Endodermal cell (in vitro differentiated cells): ENCODE measurements at places on chromosomes 4 and X. TPM values are rescaled to one million over a fixed set of nuclear protein-coding genes. Genes with fewer than 3 reads are reported as not detected.

Gene NIPAL1
- 3.0 to 4.8 TPM (median 3.4 TPM) in 3 replicates for total RNA-seq

Gene ART3
- 0.92 and 0.99 TPM in 2 replicates for total RNA-seq

DNA sequence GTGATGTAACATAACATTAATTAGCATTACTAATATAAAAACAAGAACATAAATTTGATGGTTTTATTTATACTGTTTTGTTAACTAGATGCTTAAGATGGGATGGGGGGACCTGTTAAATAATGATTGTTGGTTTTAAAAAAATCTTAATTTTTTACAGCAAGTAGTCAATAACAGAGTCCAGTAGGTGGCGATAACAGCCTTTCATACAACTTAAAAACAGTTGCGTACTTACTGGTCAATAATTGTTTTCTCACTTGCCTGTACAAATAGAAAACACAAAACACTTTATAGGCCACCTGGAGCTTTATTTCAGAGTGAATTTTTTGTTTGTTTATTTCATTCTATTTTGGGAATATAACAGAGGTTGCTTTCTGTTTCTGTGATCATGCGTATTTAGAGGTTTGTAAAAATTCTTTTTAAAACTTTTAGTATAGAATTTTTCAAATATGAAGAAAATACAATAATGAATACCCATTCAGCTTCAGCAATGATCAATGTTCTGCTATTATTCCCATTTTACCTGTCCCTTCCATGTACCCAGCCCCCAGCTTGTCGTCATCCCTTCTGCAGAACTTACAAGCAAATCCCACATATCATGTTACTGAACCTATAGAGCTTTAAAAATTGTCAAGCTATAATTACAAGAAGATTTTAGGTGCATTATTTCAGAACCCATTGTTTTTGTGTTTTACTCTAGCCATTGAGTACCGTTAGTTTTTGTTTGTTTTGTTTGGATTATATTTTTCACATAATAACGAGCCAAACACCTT, 97.1 kb downstream of the MRPL1 start:
- no peaks in the 10 kb centered on the region for H3K4me1 ChIP-seq
- H3K27me3 ChIP-seq: no peaks in the 10 kb centered on the region
- DNase-seq: no peak
- no peak overlapping the region for H3K4me3 ChIP-seq

DNA sequence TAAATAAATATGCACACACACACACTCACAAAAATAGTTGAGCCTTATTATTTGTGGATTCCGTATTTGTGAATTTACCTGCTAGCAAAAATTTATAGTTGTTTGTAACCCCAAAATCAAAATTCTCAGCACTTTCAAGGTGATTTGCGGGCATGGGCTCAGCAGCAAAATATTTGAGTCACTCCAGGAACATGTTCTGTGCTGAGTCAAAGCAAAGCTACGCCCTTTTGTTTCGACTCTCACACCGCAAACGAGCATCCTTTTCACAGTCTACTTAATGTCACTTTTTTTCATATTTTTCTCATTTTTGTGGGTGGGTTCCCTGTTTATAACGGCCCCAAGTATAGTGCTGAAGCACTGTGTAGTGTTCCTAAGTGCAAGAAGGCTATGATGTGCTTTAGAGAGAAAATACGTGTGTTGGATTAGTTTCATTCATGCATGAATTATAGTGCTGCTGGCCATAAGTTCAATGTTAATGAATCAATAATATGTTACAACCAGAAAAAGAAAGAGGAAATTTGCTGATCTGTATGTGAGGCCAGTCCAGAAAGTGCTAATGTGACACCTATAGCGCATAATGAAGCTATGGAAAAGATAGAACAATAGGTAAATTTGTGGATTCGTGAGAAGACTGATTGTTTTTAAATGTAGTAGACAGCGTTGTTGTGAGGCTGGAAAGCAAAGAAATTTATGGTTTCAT, 723.2 kb upstream of the AGA start:
- no peaks in the 10 kb centered on the region for H3K36me3 ChIP-seq
- no peaks in the 10 kb centered on the region for H3K4me1 ChIP-seq
- no peaks in the 10 kb centered on the region for H3K27me3 ChIP-seq
- DNase-seq: no peak

DNA sequence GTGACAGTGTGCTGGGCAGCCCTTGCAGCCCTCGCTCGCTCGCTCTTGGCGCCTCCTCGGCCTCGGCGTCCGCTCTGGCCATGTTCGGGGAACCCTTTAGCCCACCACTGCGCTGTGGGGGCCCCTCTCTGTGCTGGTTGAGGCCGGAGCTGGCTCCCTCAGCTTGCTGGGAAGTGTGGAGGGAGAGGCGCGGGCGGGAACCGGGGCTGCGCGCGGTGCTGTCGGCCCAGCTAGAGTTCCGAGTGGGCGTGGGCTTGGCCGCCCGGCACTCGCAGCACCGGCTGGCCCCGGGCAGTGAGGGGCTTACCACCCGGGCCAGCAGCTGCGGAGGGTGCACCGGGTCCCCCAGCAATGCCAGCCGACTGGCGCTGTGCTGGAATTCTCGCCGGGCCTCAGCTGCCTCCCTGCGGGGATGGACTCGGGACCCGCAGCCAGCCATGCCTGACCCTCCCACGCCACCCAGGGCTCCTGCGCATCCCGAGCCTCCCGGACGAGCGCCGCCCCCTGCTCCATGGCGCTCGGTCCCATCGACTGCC, 770.1 kb upstream of the GALNTL6 start:
- DNase-seq: no peak
- no peak overlapping the region for H3K4me3 ChIP-seq
- no peak overlapping the region for H3K27ac ChIP-seq
- H3K4me1 ChIP-seq: no peaks in the 10 kb centered on the region
- H3K27me3 ChIP-seq: no peaks in the 10 kb centered on the region
- no peaks in the 10 kb centered on the region for H3K36me3 ChIP-seq
